Hepatic stellate cell (primary cell): ENCODE measurements at places on chromosomes 7 and 10.

- peak; percentile 68 for DNase-seq
Observed at GRCh38 chr7:35605760-35606159, 89.2 kb downstream of the HERPUD2 start.

- peak; percentile 71 for DNase-seq
Observed at GRCh38 chr10:119652361-119652730, 1.2 kb downstream of the BAG3 start.

DNA sequence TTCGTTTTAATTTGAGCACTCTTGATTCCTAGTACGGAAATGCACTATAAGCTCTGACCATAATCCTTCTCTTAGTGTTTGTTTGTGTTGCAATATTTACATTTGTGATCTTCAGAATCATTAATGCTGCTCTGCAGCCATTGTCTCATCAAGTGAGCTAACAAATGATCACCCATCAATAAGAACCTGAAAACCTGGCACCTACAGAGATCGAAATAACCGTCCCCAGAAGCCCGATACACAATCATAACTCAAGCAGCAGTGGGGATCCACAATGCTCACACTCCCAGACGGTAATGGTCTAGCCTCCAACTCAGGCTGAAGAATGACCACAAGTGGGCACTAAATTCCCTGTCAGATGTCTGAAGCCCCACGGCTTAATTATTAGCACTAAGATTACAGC is 156.0 kb upstream of the NFE2L3 start:
- no peak for DNase-seq

- no peak for DNase-seq
Observed at GRCh38 chr10:49655099-49655498, 24.4 kb upstream of the C10orf53 start.

DNA sequence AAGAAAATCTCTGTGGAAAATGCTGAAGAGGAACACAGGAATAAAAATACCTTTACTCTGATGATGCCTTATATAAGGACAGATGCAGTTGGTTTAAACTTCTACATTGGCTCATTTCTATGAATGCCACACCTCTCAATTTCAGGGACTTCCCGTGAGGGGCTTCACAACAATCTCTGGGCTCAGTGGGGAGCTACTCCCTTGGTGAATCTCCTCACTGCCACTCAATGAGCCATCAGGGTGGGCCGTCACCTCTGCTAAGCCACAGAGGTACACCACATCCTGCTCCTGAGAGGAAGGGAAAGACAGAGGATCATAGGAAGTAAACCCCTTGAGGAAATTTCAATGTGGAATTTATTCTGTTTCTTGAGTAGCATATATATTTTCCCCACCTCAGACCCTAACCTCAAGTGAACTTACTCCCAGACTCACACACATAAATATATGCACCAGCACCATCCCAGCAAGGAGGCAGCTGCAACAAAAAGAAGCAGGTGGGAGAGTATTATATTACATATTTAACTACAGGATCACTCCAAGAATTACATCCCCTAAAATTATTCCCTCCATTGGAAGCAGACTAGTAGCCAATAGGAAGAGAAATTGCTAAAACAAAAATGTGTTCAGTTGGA is 63.3 kb upstream of the PRSS1 start:
- no peak for DNase-seq

- DNase-seq = no peak
Observed at GRCh38 chr10:132993271-132994184, 51.2 kb upstream of the CFAP46 start.

GRCh38 chr7:157501581-157501980 is 164.8 kb downstream of the DNAJB6 start:
- DNase-seq = no peak
